ENCODE measurements at places on chromosomes 2 and 18.

GRCh38 chr2:124353656-124354055, 328.6 kb downstream of the CNTNAP5 start:
- DNase-seq, result no peak

GRCh38 chr2:134717286-134718022, 1.3 kb downstream of the TMEM163 start:
- no peak for DNase-seq

- no peak for DNase-seq
These were observed 265.3 kb upstream of the PKDCC start for GRCh38 chr2:41782306-41783158.

- no peak for DNase-seq
These were observed 92.7 kb downstream of the USP40 start for GRCh38 chr2:233473878-233474277.

DNA sequence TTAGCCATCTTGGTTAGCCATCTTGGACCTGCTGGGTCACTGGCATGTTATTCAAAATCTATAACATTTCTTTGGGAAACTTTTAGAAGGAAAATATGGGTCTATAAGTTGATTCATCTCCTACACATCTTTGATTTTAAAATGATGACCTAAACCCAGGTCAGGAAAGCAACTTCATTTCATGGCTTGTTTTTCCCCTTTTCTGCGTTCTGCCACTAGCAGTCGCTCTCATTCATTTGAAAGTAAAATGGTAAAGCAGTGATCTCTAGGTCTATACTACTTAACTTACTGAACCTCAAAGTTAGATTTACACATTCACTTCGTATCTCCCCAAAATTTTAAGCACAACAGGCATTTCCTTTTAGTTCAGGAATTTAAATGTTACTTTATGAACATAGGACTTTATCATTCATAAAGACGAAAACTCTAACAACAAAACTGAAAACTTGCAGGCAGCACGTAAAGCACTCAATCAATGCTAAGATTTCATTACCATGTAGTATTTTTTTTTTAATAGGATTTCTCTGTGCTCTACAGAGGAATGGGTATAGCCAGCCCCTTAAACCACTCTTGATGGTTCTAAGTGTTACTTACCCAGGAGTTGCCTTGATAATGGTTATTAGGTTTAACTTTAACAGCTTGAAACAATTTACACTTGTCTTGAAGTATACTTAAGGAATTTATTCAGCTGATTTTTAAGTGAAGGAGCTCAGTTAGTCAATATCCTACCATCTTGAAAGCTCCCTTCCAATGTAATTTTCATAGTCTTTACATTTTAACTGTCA, 62.5 kb downstream of the GORASP2 start:
- DNase-seq, result no peak
